ENCODE measurements at places on chromosomes 13 and 19.

DNA sequence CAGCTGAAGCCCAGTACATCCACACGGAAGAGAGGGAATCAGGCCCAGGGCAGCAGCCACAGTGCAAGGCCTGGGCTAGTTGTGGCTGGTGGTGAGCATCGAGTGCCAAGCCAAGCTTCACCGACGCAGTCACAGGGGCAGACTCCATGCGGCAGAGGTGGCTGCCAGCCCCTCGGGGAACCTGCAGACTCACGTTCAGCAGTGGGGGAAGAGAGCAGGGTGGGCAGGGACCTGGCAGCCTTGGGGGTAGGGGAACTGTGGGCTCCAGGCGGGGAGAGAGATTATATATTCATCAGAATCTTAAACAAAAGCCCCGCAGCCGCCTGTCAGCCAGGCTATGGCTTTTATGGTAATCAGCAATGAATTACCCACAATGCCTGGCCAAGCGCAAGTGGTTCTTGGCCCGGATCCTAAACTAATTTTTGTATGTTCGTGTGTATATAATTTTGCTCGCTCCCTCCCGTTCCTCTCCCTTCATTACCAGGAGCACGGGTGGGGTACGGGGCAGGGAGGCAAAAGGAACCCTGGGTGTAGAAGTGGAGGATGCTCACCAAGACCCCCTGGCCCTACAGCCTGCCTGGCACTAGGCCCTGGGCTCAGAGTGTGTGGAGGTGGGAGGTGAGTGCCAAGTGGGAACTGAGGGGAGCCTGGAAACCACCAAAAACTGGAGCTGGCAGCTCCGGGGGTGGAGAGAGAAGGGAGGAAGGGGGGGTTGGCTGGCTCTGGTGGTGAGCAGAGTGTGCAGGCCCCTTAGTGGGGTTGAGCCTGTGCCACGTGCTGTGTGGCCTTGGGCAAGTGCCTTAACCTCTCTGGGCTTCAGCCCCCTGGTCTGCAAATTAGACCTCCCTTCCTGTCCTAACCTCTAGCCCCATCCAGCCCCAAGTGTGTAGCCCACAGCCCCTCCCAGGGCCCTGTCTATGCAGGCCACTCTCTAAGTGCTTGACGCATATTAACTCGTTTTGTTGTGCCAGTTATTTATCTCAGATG lies 31.9 kb downstream of the PTPRS start:
- DNase-seq, result no peak

DNA sequence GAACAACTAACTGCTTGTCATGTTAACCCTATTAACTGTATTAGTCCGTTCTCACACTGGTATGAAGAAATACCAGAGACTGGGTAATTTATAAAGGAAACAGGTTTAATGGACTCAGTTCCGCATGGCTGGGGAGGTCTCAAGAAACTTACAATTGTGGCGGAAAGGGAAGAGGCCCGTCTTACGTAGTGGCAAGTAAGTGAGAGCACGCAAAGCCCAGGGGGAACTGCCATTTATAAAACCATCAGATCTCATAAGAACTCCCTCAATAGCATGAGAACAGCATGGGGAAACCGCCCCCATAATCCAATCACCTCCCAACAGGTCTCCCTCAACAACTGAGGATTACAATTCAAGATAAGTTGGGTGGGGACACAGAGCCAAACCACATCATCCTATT lies 34.7 kb downstream of the PHF11 start:
- DNase-seq, result no peak

- DNase-seq, result no peak
Measured at GRCh38 chr19:32672841-32673240, 2.1 kb downstream of the ANKRD27 start.

GRCh38 chr19:52492994-52493470 lies 34.4 kb upstream of the ZNF808 start:
- DNase-seq, result no peak

DNA sequence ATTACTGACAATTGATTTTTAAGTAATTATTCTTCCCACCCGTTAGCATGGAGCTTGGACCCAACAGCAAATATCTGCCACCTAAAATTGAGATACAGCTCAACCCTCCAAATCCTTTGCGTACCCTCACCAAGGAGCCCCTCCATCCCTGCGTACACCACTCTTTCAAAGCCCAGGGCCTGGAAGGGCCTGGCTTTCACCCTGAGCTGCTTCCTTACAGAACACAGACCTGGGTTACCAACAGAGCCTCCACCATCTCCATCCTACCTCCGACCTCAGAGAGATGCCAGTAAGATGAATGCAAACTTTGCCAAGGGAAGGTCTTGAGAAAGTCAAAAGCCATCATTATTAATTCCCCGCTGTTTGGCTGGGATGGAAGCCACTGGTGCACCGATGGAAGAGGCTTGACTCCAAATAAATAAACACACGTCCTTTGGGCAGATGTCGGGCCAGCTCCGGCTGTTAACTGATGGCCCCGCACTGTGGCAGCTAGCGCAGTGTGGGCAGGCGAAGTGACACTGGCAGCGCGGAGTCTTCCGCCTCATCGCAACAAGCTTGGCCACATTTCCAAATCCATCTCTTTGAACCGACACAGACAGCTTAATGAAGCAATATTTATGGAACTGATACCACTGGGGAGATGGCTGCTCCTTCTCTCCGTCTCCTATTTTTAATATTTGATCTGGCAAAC lies 150.2 kb upstream of the VSTM2B start:
- no peak for DNase-seq

DNA sequence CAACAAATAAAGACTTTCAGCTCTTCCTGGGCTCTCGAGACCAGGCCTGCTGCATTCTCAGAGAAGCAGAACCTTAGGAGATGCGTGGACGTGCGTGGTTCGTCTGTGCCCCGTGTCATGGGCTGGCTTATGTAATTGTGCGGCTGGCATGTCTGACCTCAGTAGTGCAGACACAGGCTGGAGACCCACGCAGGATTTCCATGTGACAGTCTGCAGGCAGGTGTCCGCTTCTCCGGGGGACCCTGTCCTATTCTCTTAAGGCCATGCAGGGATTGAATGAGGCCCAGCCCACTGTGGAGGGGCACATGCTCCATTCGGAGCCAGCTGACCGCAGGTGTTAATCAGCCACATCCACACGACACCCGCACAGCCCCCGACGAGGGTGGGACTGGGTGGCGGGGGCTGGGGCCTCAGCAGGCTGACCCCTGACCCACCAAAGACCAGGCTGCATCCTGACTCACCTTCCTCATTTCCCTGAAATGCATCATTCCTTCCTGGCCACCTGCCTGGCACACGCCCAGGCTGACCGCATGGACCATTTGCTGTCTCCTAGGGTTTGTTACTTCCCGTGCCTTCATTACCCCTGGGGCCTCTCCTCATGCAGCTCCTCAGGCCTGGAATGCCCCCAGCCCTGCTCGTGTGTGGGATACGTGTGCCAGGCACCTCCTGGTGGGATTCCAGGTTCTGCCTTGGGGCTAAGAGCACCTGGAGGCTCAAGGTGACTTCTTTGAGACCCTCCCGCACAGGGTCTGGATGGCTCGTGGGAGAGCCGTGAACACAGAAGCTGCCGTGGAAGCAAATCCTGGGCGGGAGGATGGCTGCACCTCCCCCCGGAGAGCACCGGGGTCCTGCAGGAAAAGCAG lies 10.7 kb upstream of the MCF2L start:
- DNase-seq, result no peak

- DNase-seq, result no peak
Measured at GRCh38 chr13:111941845-111942447, 125.0 kb upstream of the SOX1 start.

DNA sequence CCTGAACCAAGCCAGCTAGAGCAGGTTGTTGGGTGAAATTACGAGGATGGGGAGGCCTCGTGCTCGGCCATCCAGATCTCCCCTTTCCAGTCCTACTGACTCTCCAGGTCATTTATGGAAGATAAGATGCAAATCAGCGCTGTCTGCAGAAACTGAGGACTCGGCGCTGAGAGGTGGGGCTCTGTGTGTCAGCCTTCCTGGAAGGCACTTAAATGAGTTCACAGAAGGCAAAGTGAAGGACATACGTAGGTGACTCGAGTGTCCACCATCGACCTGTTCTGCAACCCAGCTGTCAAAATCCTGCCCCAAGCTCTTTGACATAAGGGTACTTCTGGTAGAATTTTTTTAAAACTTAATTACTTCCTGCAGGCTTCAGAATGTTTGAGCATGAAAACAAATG lies 86.4 kb downstream of the RAB20 start:
- no peak for DNase-seq

DNA sequence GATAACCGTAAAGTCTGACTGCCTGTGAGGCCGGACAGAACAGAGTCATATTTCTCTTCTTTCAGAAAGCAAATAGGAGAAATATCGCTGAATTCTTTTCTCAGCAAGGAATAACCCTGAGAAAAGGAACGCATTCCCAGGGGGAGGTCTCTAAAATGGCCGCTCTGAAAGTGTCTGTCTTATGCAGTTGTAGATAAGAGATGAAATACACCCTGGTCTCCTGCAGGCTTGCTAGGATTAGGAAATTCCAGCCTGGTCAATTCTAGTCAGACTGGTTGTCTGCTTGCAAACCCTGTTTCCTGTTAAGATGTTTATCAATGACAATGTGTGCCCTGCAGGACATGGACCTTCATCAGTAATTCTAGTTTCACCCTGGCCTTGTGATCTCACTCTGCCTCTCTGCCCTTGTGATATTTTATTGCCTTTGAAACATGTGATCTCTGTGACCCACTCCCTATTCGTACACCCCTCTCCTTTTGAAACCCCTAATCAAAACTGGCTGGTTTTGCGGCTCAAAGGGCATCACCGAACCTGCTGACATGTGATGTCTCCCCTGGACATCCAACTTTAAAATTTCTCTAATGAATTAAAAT lies 934.8 kb upstream of the SPRY2 start:
- DNase-seq, result no peak

GRCh38 chr13:113550453-113550852 lies 34.1 kb upstream of the TFDP1 start:
- DNase-seq, result no peak

DNA sequence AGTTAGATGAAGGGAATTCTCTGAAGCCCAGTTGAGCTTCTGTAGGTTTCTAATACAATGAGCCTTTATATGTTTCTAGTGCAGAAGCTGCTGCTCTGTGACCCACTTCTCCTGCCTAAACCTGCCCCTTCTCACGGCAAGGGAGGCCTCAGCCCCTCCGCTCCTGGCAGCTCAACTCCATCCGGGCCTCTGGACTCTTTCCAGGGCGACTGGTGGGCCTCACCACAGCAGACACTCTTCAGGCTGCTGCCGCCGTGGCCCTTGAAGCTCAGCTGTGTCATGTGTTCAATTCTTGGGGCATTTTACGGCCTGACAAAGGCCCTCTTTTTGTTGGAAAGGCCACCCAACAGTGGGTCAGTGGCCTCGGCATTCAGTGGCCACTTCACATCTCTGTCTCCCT lies 10.0 kb upstream of the C19orf33 start:
- DNase-seq, result no peak

- no peak for DNase-seq
Measured at GRCh38 chr19:57305056-57305455, 15.2 kb upstream of the ZNF543 start.

DNA sequence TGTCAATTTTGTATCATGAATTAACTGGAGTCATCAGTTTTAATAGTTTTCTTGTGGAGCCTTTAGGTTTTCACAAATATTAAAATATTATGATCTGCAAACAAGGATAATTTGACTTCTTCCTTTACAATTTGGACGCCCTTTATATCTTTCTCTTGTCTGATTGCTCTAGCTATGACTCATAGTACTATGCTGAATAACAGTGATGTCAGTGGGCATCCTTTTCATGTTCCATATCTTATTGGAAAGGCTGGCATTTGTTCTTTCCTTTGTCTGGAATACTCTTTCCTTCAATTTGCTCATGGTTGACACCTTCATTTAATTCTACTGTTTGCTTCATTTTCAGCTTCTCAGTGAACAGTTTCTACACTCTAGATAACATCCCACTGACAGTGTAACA lies 1129.3 kb downstream of the SLITRK5 start:
- DNase-seq, result no peak

DNA sequence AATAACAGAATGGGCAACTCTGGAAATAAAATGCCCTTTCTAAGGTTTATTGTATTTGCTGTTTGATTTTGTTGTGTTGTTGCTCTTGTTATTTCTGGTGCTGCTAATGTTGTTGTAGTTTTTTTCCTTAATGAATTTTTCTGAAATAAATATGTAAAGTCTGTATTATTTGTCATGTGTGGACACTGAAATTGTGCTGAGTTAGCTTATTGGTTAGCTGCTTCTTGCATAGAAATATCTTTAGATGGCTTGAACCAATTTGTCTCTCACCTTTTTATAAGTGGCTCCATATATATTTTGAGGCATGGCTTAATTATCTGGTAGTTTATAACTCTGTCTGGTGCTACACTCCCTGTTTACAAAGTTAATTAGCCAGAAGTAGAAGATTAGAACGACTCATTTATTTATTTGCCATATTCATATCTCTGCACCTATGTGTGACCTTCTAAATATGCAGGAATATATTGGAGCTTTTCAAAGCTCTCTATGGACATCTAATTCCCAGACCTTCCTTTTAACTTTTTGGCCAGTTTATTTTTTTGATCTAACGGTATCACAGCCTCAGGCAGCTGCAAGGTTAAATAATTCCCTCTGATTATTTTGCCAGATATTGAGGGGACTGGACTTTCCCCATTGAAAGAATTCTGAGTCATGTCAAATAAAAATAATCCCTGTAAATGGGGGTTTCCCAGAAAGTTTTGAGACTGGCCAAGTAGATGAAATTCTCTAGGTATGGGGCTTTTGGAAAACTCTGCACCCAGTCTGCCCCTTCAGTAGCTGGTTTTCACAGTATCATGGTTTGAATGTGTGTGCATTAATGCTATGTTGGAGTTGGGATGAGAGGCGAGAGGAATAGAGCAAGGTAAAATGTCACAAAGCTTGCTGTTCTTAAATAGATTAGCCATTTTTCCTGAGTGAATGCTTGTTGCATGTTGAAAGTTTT lies 1331.7 kb upstream of the MIR17HG start:
- no peak for DNase-seq

- no peak for DNase-seq
Measured at GRCh38 chr13:89738072-89738471, 1609.4 kb upstream of the MIR17HG start.

GRCh38 chr19:34397853-34398252 lies 6.3 kb upstream of the PDCD2L start:
- DNase-seq, result no peak

DNA sequence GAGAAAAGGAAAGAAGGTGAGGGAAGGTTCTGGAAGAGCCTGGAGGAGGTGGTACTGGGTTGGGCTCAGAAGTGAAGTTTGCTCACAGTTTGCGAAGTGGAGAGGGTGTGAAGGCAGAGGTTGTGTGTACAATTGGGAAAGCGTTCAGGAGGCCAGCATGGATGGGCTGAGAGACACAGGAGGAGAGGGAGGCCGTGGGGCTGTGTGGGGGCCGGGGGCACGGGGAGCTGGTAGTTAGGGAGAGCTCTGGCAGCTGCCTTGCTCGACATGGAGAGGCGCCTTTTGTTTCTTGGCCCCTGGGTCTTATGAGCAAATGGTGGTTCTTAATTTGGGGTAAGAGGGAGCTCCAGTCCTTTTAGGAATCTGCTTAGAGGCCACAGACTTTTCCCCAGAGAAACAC lies 16.7 kb downstream of the BICRA start:
- DNase-seq, result no peak
